ENCODE measurements at places on chromosomes 5 and 9.

GRCh38 chr9:131800366-131800765 is 60.5 kb upstream of the RAPGEF1 start:
- no peak for DNase-seq

DNA sequence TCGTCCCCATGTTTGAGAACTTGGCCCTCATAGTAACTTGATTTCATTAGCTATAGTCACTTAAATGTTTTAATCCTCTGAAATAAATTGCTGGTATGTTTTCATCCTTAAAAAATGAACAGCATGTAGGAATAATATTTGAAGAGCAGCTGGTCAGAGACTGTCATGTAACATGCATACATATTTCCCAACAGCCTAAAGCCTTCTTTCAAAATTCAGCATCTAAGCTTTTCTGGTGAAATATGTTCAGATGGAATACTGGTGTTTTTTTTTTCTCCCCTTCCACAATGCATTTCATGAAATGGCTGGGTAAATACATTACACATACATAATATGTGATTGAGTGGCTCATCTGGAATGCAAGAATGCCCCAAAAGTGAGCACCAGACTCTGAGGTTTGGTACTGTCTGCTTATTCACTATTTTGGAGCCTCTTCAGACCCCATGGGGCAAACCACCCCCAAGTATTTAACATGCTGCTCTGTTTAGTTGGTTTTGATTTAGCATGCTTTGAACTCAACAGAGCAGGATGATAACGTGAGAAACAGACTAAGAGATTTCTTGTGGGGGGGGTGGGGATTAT is 94.0 kb downstream of the SMARCA2 start:
- DNase-seq = no peak

DNA sequence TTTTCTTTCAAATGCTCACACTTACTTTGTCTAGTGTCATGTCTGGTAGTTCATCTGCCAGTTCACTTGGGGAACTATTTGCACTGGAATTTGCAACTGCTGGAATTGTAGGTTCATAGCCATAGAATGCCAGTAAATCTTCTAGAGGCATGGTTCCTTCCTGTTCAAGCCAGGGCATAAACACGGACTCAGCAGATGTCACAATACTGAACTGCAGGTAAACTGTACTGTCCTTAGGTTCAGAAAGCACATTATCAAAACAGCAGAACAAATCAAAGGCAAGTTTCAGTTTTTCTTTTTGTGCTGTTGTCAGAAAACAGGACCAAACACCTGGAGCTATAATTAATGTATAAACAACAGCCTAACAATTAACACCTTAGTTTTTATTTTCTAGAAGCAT is 13.1 kb downstream of the MIER3 start:
- DNase-seq = no peak

DNA sequence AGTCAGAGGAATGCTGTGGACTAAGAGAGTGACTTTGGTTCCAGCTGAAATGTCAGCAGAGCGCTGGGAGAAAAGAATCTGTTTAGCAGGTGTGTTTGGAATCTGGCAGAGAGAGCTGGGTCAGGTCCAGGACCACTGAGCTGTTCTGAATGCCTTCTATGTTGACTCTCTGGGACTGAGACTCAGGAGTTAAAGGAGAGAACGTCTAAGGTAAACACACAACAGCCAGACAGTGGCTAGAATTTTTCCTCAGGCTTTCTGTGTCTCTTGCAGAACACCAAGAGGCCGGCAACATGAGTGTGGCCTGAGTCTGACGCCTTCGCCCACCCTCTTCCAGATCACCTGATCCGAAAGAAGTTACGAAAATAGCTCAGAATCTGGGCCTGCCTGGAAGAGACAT is 107.2 kb upstream of the ZNF462 start:
- no peak for DNase-seq

GRCh38 chr5:22354956-22355355 is 498.2 kb downstream of the CDH12 start:
- DNase-seq = no peak

GRCh38 chr5:129930221-129930620 is 26.0 kb downstream of the CHSY3 start:
- DNase-seq = no peak

DNA sequence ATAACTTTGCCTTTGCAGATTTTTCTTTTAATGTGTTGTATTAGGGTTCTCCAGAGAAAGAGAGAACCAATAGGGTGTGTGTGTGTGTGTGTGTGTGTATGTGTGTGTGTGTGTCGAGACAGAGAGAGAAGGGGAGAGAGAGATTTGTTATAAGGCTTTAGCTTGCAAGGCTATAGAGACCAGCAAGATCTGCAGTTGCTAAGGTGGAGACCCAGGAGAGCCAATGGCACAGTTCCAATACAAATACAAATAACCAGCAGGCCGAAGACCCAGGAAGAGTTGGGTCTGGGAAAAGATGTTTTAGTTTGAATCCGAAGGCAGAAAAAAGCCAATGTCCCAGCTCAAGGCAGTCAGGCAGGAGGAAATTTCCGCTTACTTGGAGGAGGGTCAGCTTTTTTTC is 23.0 kb downstream of the TMOD1 start:
- DNase-seq = no peak

- no peak for DNase-seq
Measured at GRCh38 chr9:79693750-79694149, 122.0 kb downstream of the TLE4 start.

GRCh38 chr5:43627028-43627427 is 24.0 kb downstream of the NNT start:
- no peak for DNase-seq

GRCh38 chr9:125603478-125604021 is 103.5 kb downstream of the MAPKAP1 start:
- no peak for DNase-seq

GRCh38 chr9:22052376-22052945 is 43.4 kb upstream of the CDKN2B start:
- no peak for DNase-seq

GRCh38 chr9:16196206-16196605 is 643.4 kb downstream of the CCDC171 start:
- no peak for DNase-seq

- DNase-seq = no peak
Measured at GRCh38 chr5:42598311-42598710, 158.3 kb upstream of the CCDC152 start.

- no peak for DNase-seq
Measured at GRCh38 chr5:89849830-89850512, 559.6 kb downstream of the CETN3 start.

GRCh38 chr9:114271556-114272510 is 51.1 kb upstream of the ORM1 start:
- DNase-seq = no peak

DNA sequence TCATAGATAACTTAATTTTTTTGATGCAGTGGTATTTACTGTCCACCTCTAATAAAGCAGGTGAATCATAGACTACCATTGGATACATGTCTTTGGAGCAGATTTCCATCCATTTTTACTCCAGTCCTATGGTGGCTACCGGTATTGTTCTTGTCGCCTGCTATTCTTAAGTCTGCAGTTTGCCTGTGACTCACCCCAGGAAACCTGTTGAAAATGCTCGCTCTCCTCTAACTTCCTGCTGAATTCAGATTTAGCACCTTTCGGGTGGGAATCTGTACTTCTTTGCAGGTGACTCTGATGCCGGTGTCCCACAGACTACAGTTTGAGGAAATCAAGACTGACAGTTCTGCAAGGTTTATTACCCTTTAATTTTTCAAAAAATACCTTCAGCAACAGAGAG is 58.8 kb upstream of the DHFR start:
- no peak for DNase-seq

DNA sequence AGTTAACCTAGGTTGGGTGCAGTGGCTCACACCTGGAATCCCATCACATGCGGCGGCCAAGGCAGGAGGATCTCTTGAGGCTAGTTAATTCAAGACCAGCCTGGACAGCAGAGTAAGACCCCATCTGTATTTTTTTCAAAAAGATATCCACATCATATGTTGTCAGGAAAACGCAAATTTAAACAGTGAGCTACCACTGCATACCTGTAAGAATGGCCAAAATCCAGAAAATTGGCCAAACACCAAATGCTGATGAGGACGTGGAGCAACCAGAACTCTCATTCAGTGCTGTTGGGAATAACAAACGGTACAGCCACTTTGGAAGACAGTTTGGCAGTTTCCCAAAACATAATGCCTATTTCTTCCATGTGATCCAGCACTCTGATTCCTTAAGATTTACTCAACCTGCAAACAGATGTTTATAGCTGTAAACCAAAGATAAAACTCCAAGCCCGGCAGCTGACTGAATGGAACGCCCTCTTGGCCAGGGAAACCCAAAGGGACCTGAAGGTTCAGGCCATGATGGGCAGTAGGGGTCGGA is 12.4 kb downstream of the CEL start:
- DNase-seq = no peak

DNA sequence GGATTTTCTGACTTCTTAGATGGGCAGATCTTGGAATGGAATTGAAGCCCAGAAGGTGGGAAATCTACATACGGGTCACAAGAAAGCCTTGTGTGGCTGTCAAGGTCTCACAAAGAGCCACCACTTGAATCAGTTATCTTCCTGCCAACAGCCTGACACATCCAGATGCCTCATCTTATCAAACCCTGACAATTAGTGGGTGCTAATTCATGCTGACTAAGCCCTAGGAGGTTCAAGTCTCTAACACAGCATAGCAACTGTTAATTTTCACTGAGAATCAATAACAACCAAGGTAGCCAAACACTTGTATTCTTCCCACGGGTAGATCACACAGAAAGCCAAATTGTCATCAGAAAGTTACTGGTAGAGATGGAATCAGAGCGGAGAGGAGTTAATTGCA is 222.2 kb downstream of the TMEM167A start:
- DNase-seq = no peak

DNA sequence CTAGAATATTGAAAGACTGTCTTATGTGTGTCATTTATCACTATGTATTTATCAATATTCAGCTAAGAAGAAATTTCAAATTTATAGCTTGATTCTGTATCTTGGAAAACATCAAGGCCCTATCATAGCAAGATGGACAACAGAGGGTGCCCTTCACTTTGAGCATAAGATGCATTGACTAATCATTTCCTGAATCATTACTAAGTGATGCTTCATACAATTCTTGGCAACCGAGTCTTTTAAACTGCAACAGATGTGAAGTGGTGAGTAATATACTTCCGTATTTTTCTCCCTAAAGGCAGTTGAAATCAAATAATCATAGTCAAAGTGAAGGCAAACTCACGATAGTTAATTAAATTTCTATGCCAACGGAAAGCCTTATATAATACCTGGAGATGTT is 318.6 kb upstream of the RGMB start:
- DNase-seq = no peak

DNA sequence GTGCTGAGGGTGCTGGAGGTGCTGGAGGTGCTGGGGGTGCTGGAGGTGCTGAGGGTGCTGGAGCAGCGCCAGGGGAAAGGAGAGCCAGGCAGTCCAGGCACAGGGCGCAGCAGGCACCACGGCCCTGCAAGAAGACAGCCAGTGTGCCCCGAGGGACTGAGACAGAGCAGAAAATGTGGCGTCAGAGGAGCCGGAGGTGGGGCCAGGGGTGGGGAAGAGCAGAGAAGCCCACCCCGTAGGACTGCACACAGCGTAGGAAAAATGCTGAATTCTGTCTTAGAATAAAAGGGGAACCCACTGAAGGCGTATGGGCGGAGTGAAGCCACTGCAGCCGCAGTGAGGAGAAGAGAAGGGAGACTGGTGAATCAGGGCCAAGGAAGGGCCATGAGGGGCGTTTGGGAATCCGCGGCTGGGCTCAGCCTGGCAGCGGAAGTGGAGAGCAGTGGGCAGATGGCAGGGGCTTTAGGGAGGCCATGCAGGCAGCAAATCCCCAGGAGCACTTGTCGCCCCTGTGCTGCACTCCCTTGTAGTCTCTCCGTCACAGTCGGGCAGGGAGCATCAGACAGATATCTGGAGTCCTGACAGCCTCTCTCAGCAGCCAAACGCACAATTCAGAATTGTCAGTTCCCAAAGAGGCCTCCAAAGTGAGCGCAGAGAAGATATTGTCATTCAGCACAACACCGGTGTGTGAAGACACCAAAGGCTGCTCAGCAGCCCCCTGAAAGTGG is 35.9 kb upstream of the LECT2 start:
- DNase-seq = no peak

DNA sequence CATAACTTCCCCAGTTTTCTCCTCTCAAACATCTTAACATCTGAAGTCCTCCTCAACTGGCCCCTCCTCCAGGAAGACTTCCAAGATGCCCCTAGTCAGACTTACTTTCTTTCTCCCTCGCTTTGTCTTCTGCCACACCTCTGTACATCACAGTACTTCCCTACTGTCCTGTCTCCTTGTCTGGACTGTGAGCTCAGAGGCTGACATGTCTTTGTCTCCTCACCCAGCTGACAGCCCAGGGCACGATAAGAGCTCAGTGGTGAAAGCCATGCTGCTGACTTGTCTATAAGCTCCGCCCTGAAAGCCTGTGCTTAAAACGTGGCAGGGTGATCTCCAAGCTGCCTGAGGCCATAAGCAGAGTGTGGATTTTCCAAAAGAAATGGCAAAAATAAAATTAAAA is 33.0 kb upstream of the SLC25A51 start:
- no peak for DNase-seq

DNA sequence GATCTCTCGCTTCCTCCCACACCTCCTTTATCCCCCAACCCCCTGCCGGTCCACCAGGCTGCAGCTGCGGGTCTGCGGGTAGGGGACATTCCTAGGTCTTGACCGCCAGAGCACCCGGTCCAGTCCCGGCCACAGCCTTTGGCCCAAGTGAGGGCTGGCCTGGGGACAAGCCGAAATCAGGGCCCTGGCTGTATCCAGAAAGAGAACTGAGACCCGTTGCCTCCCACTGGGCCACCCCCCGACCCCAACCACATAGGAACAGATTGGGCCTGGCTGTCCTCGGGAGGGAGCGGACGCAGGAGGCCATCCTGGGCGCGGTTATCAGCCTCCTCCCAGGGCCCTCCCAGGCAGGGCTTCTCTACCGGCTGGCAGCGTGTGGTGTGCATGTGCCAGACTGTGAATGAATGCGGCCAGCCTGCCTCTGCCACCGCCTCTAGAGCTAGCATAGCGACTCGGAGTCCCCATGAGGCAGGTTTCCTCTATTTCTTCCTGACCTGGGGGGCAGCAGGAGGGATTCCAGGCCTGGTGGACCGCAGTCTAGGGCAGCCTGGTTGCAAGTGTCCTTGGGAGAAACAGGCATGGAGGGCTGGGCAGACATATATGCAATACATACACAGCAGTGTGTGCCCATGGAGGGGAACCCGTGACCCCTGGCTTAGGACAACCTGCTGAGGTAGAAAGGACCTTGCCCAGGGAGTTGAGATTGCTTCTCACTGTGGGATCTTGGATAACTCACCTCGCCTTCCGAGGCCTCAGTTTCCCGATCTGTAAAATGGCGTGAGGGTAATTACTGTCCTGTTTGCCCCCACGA is 1.2 kb downstream of the N4BP3 start:
- no peak for DNase-seq

GRCh38 chr5:54531546-54531945 is 14.0 kb downstream of the SNX18 start:
- DNase-seq = no peak

- no peak for DNase-seq
Measured at GRCh38 chr9:111107141-111107540, 68.9 kb upstream of the LPAR1 start.

Data from stimulated activated CD8-positive, alpha-beta memory T cell treated with anti-CD3 and anti-CD28 coated beads, Interleukin-12 subunit alpha, Interleukin-12 subunit beta, amount 100 ng/mL, for 1 hour (primary cell).